MCF 10A (cell line): ENCODE measurements at places on chromosomes 1 and 21. TPM values are rescaled to one million over a fixed set of nuclear protein-coding genes. Genes with fewer than 3 reads are reported as not detected.

GRCh38 chr1:53546409-53547155, 87.4 kb downstream of the DMRTB1 start:
- peaks cover 13% of the 10 kb centered on the region for H3K4me1 ChIP-seq
- H3K36me3 ChIP-seq, result no peaks in the 10 kb centered on the region
- no peak overlapping the region for H3K4me3 ChIP-seq
- H3K27ac ChIP-seq, result no peak overlapping the region
- no peak for DNase-seq

DNA sequence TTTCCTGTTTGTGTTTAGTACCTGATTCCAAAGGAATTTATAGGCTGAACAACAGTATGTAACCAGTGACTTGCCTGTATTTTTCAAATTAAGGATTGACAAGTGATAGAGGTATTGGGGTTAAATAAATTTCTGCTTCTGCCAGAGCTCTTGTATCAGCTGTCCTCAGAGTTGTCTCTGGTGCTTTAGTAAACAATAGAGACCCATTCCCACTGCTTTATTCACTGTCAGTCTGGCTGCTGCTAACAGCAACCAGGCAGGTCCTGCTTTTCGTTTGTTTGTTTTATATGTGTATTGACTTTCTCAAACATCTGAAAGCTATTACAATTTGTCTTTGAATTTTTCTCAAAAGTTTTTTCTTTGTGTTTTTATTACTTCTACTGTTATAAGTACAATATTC, 76.1 kb downstream of the OLFM3 start:
- H3K27me3 ChIP-seq, result peaks cover 38% of the 10 kb centered on the region
- DNase-seq, result no peak
- no peak overlapping the region for H3K4me3 ChIP-seq
- no peak overlapping the region for H3K27ac ChIP-seq

PRPF38A gene
- 63.8 TPM in 2 replicates for total RNA-seq

DNA sequence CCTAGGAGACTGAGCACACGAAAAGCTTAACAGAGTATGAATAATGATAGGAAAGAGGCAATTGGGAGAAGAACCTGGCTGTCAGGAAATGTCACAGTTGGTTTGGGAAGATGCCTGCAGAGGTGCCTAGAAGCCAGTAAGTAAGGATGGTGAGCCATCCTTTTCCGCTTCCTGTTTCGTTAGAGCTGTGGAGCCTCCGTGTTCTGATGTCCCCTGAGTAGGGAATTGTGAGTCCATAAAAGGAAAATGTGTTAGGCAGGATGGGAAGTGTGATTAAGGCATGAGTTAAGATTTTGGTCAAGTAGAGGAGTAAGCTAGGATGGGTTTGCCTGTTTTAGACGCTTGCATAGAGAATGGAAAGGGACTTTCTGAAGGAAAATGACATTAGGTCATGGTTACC, 9.0 kb downstream of the CLIC4 start:
- H3K27ac ChIP-seq, result no peak overlapping the region
- no peaks in the 10 kb centered on the region for H3K27me3 ChIP-seq
- H3K4me1 ChIP-seq, result peaks cover 23% of the 10 kb centered on the region
- H3K4me3 ChIP-seq, result no peak overlapping the region

RGS18 gene
- not detected in 2 replicates for total RNA-seq
